GM18507 (cell line): ENCODE measurements at places on chromosomes 11 and 22.

DNA sequence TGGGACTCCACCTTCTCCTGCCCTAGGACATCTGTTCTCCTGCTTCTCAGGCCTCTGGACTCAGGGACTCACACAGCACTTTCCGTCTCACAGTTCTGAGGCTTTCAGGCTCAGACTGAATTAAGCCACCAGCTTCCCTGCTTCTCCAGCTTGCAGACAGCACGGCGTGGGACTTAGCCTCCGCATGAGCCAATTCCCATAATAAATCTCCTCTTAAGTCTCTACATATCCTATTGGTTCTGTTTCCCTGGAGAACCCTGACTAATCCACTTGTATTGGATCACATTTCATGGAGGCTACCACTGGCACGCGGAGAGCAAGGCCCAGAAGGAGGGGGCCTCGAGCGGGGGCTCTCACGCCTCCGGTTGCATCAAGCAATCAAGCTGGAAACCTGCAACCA is 1313.6 kb downstream of the TBC1D22A start:
- DNase-seq = no peak

DNA sequence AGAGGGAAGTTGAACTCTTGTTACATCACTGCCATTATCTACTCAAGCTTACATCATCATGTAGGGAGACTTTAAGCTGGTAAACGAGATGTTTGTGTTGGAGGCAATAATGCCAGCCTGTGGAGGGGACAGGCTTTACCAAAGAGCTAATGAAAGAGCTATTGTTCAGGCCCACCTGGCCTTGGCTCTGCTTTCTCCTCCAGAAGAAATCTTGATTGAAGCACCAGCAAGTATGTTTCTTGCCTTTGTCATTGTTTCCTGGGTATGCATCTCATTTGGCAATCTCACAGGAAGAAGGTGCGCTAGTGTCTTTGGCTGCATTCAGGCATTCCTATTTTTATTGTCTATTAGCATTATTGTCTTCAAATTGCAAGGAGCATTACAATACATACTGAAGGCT is 16.7 kb upstream of the CARD18 start:
- no peak for DNase-seq

DNA sequence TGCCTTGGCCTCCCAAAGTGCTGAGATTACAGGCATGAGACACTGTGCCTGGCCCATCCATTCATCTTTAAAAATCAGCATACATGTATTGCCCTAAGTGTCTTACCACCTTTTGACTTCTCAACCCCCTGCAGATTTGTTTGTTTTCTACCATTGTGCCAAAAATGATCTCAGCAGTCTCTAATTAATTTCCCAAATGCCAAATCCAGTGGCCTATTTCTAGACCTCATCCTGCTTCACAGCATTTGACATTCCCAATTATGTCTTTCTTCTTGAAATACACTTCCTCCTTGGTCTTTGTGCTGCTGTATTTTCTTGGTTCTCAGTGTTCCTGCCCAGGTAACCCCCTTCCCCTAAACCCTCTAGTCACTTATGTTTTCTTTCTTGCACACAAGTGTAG is 46.0 kb upstream of the GRAMD1B start:
- no peak for DNase-seq

DNA sequence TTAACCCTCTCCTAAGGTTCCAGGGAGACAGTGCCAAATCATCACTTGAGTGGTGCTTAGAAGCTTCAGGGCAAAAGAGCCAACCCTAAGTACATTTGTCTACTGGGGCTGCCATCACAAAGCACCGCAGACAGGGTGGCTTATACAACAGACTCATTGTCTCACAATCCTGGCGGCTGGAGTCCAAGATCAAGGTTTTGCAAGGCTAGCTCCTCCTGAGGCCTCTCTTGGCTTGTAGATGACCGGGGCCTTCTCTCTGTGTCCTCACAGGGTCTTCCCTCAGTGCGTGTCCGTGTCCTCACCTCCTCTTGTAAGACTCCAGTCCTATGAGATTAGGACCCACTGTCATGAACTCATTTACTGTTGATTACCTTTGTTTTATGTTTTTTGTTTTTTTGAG is 34.1 kb upstream of the CD81 start:
- DNase-seq = no peak

DNA sequence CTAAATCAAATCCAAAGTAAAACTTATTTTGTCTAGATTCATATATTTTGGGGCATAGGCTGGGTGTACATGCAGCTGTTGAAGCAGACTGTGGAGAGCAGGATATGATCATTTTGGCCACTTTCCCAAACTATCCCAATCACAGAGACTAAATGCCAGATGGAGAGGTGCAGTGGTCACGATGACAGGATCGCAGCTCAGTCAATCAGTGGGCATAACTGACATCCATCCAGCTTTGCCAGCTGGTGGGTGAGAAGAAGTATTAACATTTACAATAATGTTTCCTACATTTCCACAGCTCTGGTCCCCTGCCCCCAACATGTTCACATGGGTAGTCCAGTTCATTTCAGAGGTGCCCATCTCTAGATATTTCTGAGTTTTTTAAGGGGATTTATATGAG is 255.5 kb upstream of the SESN3 start:
- no peak for DNase-seq

- no peak for DNase-seq
Observed at GRCh38 chr11:59178402-59178801, 6.5 kb downstream of the DTX4 start.

DNA sequence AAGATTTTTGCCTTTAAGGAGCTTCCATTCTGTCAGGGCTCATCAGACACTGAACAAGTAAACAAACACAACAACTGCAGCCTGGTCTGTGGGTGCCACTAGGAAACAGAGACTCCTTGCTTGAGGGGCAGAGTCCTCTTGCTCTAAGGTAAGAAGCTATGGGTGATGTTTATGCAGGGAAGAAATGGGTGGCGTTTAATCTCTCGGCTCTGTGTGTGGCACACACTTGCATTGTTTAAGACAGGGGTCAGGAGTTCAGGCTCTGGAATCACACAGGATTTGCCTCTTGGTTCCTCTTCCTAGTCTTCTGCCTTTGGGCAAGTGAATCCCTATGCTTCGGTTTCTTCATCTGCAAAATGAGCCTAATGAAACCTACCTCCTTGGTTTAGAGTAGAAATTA is 90.3 kb downstream of the PRR5L start:
- DNase-seq = no peak

- no peak for DNase-seq
Observed at GRCh38 chr22:38921120-38921519, 36.3 kb upstream of the APOBEC3A start.

- DNase-seq = no peak
Observed at GRCh38 chr22:33335611-33336279, 277.6 kb upstream of the SYN3 start.

DNA sequence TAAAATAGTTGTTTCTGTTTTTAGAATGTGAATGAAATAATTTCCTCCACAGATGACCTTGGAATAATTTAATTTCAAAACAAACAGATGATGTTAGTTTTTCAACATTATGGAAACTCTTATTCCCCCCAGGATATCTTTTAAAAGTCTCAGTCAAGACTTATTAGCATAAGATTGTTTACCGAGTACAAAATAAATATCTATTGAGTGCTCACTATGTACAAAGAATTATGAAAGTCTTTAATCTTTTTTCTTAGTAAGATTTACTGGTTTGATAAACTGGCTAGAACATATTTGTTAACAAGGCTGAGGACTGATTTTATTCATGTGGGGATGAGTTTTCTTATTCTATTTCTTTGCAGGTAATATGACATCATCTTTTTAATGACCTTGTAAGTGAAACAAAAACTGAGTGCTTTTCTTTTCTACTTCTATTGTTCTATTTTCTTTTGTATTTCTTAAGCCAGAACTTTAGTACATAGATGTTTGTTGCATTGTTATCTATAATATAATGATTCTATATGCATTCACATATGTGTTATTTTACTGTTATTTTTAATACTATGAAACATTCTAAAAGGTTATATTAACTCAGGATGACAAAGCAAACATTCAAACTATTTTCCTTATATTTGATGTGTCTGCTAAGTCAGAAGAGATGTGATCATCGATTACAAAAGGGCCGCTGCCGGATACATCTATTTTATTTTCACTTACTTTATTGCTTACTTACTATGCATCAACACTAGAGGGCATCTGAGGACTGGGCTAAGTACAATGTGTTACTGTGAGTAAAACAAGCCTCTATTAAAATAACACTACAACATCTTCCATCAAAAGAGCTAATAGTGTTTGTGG is 111.0 kb upstream of the ARHGAP42 start:
- DNase-seq = no peak
